ENCODE measurements at places on chromosomes 5 and 9.
A peak's percentile ranks its signal among the peaks of the same experiment; 100 is the strongest.

- DNase-seq: no peak
Observed at GRCh38 chr5:169946743-169947295, 33.5 kb downstream of the INSYN2B start.

DNA sequence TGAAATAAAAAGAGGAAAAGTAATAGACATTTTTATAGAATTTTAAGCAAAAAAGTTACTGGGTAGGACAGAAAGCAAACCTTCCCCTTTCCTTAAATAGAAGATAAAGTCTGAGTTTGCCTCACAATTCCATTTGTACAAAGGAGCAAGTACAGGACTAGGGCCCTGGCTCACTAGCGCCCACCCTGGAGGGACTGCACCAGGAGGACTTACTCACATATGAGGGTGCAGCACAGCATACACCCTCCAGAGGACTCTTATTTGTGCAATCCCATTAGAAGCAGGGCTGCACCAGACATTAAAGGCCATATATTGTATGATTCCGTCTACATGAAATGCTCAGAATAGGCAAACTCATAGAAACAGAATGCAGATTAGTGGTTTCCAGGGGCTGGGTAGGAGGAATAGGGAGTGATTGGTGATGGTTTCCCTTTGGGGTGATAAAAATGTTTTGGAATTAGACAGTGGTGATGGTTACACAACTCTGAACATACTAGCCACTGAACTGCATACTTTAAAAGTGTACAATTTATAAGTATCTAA, 4.5 kb downstream of the REEP5 start:
- DNase-seq: no peak

DNA sequence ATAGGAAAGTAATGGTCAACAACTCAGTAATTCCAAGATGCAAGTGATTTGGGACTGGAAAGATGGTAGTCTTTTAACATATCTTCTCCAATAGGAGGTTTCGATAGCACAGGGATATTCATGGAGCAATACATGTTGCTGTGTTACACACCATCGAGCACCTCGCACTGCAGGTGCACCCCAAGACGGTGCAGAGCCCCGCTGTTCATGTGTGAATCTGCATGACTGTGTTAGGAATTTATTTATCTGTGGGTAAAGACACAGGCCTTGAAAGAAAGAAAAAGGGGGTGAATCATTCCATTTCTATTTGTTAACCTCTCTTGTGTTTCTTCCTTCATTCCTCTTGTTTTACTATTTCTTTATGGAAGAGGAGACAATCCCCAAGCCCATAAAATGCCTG, 217.1 kb downstream of the EBF1 start:
- DNase-seq: no peak

DNA sequence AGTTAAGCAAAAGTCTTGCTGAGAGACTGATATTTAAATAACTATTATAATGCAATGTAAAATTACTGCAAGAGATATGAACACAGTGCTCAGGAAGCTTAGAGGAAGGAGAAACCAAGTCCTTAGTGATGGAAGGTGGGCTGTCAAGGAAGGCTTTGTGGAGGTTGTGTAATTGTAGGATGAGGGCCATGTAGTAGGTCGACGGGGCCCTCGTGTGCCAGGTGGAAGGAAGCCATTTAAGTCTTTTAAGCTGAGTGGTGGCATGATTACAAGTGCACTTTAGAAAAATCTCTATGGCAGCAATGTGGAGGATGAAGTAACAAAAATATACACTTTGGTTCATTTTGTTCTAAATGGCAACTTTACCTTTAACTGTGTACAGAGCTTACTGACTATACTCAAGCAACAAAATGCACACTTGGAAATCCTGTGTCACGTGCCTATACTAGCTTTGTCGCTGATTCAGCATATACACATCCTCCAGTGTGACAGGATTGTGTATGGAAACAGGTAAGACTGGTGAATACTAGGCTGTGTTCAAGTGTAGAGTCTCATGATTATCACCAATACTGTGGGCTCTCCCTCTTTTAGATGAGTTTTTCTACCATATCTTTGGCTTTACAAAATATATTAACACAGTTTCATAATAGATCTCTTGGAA, 78.6 kb downstream of the TMC1 start:
- no peak for DNase-seq

DNA sequence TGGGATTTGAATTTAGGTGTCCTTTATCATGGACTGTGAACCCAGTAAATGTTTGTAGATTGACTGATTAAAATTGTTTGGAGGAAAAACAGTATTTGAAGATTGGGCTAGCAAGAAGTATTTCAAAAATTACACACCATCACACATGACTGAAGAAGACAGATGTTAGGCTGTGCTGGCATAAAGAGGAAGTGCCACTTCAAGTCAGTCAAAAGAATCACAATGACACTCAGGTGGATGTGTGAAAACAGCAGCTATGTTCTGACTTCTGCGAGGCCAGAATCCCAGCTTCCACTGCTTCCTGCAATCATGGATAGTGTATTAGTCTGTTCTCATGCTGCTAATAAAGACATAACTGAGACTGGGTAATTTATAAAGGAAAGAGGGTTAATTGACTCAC, 393.3 kb downstream of the DMRT2 start:
- DNase-seq: no peak

DNA sequence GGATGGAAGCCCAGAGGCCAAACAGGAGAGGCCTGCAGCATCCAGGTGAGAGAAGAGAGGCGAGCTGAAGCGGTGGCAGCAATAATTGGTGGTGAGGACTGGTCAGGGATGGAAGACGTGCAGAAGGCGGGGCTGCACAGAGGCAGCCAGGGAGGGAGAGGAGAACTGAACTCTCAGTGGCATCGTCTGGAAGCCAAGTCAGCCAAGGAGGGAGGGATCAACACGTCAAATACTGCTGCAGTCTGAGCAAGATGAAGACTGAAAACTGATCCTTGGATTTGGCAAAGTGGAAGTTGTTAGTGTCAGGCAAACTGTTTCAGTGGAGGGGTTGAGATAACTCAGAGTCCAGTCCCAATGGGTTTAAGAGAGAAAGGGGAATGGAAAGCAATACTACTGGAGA, 145.4 kb downstream of the CDK5RAP2 start:
- peak; percentile 93 for DNase-seq

DNA sequence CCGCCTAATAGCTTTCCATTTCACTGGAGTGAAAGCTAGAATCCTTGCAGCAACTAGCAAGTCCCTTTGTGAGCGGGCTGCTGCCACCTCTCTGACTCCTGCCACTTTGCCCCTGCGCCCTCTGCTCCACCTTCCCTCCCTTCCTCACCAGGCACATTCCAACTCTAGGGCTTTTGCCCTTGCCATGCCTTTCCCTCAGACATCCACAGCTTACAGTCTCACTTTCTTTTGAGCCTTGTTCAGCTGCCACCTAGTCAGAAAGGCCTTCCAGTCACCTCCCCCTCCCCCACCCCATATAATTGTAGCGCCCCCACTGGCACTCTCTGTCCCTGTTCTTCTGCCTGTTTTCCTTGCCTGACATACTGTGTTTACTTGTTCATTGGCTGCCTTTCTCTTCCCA, 31.0 kb downstream of the CYSTM1 start:
- DNase-seq: no peak

- no peak for DNase-seq
Observed at GRCh38 chr5:116674881-116675625, 100.4 kb upstream of the SEMA6A start.

- DNase-seq: peak; percentile 40
Observed at GRCh38 chr5:90909101-90909503, 350.5 kb downstream of the ADGRV1 start.

DNA sequence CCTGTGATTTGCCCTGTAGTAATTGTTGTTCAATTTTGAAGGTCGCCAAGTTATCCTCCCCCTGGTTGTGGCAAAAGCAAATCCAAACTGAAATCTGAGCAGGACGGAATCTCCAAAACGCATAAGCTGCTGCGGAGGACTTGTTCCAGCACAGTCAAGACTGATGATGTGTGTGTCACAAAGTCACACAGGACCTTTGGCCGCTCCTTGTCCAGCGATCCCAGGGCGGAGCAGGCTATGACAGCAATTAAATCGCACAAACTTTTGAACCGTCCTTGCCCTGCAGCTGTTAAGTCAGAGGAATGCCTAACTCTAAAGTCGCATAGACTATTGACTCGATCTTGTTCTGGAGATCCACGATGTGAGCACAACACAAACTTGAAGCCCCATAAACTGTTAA, 128.4 kb downstream of the PARP8 start:
- DNase-seq: no peak

All from stromal cell of bone marrow (primary cell).